ENCODE measurements at places on chromosomes 12 and 14.
A peak's percentile ranks its signal among the peaks of the same experiment; 100 is the strongest.

DNA sequence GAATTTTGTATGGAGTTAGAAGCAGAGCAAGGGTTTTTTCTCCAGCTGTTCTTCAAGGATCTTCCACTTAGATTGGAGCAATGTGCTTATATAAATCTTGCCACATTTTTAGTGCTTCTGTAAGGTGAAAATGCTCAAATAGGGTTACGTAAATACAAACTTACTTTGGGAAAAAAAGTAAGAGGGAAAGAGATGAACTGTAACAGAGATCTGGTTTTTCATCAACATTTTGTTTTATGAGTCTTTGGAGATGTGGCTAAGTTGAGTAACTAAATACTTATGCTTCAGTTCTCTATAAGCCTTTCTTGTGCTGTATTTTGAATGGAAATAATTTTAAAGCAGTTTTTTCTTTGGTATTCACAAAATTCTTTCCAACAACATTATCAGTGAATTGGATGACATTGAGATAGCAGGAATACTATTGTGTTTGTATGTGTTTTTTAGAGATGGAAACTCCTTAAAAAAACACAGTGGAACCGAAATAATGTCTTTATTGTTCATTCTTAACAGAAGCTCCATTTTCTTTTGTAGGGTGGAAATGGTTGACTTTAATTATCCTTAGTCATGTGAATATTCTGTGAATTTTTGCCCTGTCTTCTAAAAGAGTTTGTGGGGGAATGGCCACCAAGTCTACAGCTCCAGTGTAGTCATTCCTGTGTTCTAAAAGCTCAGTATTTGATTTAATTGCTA is 45.7 kb downstream of the NPAS3 start:
- no peak for DNase-seq

DNA sequence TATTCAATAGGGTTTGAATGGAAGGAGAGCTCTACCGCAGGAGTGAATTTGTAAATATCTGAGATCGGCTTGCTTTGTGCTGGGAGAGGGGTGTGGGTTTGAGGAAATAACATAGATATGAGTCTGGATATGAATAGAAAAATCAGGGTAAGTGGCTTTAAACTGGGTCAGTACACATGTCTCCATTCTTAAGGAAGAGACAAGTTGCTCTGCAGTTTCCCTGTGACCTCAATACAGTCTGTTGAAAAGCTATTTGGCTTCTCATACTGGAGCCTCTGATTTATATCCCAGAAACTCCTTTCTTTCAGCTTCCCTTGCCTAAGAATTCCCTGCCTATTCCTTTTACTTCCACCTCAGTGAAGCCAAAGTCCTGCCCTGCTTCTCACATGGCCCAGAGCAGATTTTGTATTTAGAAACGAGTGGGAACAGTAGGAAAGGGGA is 153.5 kb upstream of the ATF7IP start:
- DNase-seq, result no peak

GRCh38 chr12:63909746-63910145 is 65.2 kb downstream of the SRGAP1 start:
- DNase-seq, result no peak

DNA sequence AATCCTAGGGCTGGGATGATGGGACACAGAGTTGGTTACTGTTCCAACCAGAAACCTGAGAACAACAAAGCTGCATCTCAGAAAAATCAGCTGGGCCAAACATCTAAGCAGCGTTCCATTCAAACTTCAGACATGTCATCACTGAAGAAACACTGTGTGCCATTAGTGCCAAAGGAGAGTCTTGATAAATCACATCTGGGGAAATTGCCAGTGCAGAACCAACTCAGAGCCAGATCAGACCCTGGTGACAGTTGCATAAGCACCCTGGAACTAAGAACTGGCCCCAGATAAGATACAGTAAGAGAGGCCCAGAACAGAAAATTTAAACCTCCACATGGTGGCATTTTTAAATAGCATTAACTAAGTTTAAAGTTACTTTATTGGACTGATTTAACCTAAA is 482.8 kb downstream of the PRKD1 start:
- no peak for DNase-seq

- no peak for DNase-seq
Observed at GRCh38 chr12:131033486-131033885, 79.8 kb downstream of the ADGRD1 start.

- no peak for DNase-seq
Observed at GRCh38 chr14:88323523-88324199, 592 bp upstream of the KCNK10 start.

- no peak for DNase-seq
Observed at GRCh38 chr12:105120551-105120950, 13.0 kb downstream of the WASHC4 start.

- no peak for DNase-seq
Observed at GRCh38 chr12:106133136-106134087, 5.3 kb downstream of the NUAK1 start.

GRCh38 chr12:114688256-114688845 is 4.4 kb upstream of the TBX3 start:
- no peak for DNase-seq

GRCh38 chr14:74155287-74155686 is 70.5 kb downstream of the LIN52 start:
- DNase-seq, result no peak

DNA sequence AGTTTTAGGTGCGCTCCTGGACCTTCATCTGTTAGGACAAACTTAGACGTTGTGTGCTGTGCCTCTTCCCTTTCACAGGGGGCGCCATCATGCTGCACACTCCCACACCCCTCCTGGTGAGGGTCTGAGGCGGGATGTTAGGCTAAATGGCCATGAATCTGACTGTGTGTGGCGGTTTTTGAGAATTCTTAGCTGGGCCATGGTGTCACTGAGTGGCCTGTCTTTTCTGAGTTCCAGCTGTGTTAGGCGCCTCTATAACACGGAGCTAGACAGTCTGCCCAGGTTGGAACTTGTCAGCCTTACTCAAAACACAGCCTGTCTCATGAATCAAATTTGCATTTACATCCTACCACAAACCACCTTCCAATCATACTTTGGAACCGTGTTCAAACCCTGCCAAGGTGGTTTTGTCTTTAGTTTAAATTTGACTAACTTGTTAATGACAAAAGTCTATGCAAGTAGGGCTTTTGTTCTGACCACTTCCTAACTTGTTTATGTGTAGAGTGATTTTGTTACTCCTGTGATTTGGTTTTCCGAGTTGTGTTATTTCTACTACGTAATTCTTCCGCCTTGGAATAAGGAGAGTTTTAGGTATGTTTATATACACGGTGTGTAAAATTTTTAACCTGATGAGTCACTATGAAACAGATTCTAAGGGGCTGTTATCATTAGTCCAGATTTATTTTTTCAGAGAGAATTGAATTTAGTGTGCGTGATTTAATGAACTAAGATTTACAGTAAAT is 19.6 kb downstream of the ACVR1B start:
- peak; percentile 61 for DNase-seq

DNA sequence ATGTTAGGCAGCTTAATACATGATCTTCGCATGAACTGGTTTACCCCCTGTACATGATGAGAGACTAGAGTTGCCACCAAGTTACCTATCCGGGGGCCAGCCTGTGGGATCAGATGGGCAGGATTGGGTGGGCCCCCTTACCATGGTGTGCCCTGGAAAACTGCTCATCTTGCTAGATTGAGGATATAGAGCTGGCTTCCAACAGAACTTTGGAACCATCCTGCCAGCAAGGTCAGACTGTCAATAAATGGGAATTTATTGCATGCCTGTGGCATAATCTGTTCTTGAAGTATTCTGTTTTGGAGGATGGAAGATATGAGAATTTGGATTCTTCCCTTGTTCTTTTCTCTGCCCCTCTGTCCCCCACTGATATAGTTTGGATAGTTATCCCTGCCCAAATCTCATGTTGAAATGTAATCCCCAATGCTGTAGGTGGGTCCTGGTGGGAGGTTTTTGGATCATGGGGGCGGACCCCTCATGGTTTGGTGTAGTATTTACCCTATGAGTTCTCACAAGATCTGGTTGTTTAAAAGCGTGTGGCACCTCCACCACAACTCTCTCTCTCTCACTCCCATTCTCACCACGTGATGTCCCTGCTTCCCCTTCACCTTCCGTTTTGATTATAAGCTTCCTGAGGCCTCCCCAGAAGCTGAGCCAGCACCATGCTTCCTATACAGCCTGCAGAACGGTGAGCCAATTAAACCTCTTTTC is 3.7 kb upstream of the TM9SF1 start:
- DNase-seq, result no peak

- DNase-seq, result no peak
Observed at GRCh38 chr12:128098730-128099129, 168.2 kb upstream of the TMEM132C start.

GRCh38 chr12:49537752-49538509 is 899 bp upstream of the KCNH3 start:
- peak; percentile 59 for DNase-seq

DNA sequence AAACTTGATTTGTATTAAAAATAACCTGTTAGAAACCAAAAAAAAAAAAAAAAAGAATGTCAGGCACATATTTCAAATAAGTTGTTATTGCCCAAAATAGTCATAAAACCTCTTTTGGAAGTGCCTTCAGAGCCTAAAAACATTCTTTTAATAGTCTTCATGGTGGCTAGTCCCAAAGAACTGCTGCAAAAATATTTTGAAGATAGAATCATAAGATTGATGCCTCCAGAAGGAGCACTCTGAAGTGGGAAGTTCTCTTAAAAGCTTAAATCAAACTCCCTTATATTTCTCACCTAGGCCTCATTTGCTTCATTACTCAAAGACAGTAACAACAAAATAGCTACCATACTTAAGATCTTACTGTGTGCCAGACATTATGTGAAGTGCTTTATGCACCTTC is 27.2 kb upstream of the NT5DC3 start:
- no peak for DNase-seq

GRCh38 chr12:2501464-2502191 is 293.1 kb upstream of the FKBP4 start:
- DNase-seq, result peak; percentile 81
